ENCODE measurements at places on chromosomes 3 and 15. TPM values are rescaled to one million over a fixed set of nuclear protein-coding genes. Genes with fewer than 3 reads are reported as not detected.
A peak's percentile ranks its signal among the peaks of the same experiment; 100 is the strongest.

C3orf20 gene
- not detected for polyA plus RNA-seq

GUCA1C gene
- polyA plus RNA-seq = not detected

GTF2E1 gene
- 15.5 TPM for polyA plus RNA-seq

NEK10 gene
- polyA plus RNA-seq = 3.0 TPM

PCLAF gene
- polyA plus RNA-seq = 93.8 TPM

DNA sequence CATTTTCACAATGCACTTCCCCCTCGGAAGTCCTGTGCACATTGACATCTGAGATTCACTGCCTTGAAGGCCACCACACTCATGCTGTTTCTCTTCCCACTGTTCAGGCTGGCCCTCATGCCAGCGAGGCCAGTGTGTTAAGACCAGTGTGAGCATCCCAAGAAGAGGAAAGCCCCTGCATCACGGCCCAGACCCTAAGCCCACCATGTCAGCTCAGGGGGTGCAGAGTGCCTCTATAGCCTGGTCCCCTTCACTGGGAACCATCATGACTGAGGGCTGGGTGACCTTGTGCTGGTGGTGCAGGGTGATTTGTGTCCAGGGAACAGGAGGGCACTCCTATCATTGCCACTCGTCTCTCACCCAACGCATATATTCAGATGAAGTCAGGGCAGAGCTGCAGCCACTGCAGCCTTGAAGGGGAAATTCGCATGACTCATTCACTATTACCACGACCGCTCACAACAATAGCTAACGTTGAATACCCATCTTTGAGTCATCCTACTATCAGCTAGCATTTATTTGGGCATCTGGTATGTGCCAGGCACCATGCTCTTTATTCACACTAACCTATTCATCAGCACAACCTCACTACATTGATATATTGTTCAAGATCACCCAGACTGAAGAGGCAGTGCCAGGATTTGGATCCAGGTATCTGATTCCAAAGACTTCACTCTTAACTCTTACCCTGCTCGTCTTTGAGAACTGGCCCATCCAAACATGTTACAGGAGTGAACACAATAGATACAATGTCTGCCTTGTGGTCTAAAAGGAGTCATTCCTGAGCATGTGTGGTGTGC is 58.8 kb upstream of the SLC6A11 start:
- DNase-seq = no peak

DNA sequence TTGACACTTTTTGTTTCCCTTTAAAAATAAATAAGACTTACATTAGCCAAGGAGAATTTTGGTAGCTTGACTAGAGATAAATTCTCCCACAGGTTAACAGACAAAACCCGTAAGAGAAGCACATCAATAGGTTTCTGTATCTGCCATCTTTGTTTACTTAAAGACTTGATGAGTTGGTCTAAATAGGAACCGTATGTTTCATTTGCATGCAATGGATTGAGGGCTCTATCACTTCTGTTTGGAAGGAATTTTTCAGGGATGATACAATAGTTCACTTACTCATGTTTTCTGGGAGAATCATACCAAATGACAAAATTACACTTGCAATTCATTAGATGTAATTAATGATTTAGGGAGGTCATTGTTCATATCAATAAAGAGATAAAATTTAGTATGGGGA is 631.5 kb upstream of the NR2F2 start:
- DNase-seq = no peak

- no peak for DNase-seq
Measured at GRCh38 chr3:152031321-152031720, 157.9 kb downstream of the SUCNR1 start.

GRCh38 chr3:190096345-190096744 is 24.4 kb downstream of the P3H2 start:
- DNase-seq = no peak

DNA sequence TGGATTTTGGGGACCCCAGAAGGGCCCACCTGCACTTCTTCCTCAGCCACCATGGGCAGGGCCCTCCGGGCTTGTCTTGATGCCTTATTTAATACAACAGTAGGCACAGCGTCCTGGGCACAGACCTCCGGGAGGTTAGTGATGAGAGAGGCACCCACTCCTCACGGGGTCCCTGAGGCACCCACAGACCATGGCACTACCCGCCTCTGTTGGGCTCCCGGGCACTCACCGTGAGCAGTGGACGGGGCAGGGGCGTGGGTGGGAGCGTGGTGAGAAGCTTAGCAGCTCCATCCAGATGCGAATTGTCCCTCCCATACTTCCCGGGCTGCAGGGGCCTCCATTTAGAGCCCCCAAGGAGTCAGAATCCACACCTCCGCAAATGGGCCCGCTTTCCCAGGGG is 317 bp upstream of the MESP2 start:
- no peak for DNase-seq

DNA sequence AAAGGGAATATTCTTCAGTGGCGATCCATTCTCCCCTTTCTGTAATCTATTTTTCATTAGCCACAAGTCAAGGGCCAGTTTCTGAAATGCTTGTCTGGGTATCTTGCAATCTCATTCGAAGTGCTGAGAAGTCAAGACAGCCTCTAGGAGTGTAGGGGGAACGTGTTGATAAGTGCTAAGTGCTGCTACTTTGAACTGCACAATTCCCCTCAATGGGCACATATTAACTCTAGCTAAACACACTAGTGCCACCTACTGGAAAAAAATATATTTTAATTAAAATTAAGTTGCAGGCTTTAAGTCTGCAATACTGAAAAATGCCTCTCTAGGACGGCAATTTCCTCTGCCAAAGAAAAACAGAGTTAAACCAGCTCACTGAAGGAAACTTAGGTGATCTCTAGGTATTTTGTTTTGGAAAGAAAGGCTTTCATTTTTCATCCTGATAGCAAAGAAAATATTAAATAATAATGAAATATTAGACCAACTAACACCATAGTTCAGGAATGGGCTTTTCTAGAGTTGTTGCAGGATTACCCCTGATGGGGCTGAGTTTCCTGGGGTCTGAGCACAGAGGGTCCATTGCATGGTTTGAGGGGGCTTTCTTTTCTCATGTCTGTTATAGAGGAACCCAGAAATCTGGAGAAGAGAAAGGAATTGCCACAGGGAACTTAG is 181.9 kb upstream of the KBTBD8 start:
- DNase-seq = peak; percentile 47

DNA sequence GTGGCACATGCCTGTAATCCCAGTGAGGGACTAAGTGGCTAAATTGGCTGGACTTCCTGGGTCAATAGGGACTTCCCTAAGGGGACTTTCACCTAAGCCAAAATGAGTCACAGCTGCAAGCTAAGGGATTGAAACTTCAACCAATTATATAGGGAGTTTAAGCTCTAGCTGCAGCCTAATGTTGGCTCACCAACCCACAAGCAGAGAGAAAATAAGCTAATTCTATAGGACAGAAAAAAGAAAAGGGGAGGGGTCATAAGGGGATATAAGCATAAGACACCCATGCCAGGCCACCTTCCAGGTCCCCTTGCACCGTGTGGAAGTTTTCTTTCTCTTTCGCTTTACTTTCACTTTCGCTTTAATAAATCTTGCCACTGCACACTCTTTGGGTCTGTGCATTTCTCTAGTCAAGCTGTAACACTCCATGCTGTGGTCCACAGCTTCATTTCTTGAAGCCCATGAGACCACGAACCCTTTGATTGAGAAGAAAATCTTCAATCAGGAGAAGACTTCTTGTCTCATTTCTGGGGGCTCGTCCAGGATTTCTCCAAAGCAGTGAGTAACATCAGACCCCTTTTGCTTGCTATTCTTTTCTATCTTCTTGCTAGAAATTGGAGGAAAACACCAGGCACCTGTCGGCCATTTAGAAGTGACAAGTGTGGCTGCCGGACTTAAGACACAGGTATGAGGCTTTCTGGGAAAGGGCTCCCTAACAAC is 192.3 kb downstream of the IGSF11 start:
- DNase-seq = no peak

DNA sequence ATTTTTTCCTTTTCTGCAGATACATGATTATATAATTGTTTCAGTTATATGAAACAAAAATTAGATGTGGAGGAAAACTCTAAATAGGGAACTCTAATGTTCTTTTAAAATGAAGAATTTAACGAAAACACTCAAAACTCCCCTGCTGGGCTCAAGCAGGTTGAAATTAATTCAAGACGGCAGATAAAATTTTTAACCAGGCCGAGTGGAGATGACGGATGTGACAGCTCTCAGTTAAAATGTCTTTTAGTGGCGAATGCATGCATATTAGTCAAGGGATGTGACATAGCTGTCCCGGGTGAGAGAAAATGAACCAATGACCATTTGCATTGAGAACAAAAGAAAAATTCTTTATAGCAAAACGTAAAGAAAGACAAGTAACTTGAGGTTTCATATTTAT is 110.1 kb downstream of the ROBO2 start:
- DNase-seq = no peak
